ENCODE measurements at places on chromosomes 1 and 21.

GRCh38 chr1:219149953-219150352 is 23.7 kb upstream of the LYPLAL1 start:
- DNase-seq, result no peak

- no peak for DNase-seq
Measured at GRCh38 chr1:166221316-166221715, 54.5 kb upstream of the FAM78B start.

DNA sequence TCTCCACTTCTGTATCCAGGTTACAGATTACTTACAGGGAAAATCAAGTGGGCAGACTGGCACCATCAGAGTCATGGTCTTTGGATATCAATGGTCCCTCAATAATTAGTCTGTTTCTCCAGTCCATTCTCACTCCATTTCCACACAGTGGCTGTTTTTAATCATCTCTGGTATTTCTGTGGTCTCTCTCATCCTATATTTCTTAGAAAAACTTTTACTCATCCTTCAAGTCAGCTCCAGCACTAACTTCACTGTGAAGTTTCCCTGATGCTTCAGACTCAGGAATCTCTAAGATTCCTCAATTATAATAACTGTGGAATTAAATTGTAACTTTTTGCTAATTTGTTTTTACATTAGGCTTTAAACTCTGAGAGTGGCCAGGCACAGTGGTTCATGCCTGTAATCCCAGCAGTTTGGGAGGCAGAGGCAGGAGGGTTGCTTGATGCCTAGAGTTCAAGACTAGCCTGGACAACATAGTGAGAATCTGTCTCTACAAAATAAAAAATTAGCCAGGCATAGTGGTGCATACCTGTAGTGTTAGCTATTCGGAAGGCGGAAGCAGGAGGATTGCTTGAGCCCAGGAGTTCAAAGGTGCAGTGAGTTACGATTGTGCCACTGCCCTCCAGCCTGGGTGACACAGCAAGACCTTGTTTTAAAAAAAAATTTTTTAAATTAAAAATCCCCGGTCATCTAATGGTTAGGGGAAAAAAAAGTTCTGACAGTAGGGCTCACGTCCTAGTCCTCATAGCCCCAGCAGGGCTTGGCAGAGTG is 10.6 kb downstream of the CD160 start:
- DNase-seq, result no peak

DNA sequence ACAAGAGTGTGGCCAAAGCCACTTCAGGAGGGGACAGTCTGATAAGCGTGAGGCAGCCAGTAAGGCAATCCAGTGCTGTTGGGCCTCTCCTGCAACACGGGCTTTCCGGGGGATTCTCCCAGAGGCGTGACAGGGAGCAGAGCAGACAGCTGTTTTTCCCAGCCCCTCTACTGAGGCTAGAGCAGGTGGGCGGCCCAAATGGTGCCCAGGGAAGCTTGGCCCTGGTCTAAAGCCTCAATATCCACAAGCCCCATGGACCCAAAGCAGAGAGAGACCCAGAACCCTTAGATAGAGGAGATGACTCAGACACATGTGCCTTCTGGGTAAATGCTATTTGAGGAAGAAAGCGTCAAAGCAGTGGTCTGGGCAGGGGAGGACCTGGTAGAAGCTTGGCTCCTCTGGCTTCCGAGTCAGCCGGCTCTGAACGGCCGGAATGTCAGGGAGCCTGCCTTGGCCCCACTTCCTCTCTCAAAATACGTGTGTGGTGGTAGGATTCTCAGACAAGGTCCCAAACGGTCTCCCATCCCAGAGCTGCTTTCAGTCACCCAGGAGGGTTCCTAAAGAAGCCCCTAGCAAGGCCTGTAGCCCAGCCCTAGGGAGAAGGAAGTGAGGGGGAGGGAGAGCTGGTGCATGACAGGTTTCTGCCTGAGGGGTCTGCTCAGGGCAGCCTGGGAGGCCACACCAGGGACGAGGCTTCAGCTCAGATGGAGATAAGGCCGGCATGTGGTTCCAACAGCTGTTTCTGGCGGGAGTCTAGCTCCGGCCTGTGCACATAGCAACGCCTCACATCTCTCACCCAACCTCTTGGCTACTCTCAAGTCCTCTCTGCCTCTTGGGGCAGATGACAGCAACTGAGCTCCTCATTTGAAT is 28.8 kb downstream of the PIK3C2B start:
- no peak for DNase-seq

DNA sequence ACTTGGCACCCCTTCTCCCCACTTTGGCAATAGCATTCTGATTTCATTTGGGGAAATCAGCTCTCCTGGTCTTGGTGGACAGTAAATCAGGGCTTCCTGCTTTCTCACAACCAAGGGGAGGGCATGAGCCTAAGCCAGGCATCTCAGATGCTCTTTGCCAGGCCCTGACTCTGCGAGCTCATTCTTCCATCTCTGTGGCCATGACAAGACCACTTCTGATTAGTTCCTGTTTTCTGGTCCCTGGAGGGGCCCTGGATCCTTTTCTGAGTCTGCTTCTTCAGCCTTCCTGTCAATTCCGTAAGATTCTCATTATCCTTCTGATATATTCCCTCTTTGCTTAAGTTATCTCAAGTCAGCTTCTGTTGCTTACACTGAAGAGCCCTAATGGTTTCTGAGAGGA is 210.4 kb downstream of the HIVEP3 start:
- DNase-seq, result no peak

DNA sequence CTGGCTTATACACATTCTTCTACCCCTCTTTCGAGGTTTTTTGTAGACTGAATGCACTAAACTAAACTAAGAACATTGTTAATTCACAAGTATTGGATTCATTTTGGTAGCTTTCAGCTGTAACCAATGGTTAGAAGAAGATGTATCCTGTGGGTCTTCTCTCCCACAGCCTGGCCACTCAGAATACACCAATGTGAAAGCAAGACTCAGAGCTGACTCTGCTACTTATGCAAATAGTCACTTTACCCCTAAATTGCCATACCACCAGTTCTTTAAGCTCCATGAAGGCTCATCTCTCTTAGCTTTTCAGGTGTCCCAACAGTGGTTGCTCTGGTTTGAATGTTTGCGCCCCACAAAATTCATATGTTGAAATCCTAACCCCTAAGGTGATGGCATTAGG is 60.1 kb downstream of the RGS13 start:
- DNase-seq, result no peak

DNA sequence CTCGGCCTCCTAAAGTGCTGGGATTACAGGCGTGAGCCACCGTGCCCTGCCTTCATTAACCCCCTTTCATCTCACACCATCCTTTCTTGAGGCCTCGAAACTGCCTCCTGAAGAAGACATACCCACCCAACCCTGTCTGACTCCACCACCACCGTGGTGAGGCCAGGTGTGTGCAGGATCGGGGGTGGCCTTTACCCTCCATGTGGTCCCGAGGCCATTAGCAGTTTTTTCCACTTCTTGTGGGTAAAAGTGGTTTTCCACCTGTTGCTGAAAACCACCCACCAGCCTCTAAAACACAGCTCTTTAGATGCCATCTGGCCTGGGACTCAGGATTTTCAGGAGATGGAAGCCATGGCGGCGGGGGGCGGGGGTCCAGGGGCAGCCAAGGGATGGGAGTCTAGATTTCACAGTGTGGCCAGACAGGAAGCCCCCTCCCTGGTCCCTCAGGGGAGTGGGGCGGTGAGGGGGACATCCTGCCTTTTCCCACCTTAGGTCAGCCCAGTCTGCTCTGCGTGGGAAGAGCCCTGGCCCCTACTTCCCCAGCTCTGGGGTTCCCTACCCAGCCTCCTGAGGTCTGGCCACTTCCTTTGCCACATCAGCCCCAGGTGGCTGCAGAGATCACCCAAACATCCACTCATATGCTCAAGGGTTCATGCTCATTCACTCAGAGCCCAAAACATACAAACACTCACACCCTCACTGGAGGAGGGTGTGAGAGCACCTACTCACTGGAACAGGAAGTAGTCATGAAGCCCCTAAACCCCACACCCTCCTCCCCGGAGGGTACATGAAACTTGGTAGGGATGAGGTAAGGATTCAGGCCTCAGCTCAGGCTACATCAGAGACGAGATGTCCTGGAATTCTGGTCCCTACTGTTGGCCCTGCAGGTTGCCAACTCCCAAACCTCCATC is 2.3 kb downstream of the FGR start:
- peak; percentile 50 for DNase-seq

- DNase-seq, result no peak
Measured at GRCh38 chr1:115199416-115200132, 110.3 kb upstream of the TSPAN2 start.

GRCh38 chr1:221856228-221857093 is 114.6 kb upstream of the DUSP10 start:
- no peak for DNase-seq

DNA sequence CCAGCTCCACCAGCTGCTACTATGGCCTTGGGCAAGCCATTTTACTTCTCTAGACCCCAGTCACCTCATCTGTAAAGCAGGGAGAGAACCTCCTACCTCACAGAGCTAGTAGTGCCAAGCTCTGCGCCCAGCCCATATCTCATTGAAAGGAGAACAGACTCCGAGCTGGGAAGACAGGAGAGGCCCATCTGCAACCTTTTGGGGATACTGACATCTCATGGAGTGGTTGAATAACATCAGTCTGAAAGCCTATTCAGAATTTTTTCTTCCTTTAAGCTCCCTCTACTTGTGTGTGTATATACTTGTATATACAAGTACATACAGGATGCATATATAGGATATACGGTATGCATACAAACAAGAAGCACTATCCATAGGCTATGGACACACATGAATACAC is 279.5 kb upstream of the POU3F1 start:
- no peak for DNase-seq

DNA sequence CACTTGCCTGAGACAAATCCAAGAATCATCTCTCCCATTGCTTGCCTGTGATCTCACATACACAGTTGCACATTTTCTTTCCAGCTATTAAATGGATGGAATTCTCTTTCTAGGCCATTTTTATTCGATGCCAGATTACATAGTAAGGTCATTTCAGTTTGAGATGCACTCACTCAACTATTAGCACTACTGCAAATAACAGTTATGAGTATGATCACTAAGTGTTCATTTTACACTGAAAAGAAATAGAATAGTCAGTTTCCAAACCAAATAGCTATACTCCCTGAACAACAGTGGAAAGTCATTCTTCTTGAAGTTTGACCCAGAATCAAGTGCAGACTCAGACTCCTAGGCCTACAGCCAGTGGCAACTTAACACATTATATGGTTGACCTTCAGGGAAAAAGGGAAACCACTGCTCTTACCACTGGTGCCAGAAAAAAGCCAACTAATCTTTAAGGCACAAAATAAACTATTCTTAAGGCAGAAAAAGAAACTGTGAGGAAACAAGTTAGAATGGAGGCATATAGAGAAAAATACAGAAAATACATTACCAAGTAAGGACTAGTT is 31.5 kb downstream of the WNT2B start:
- no peak for DNase-seq

- no peak for DNase-seq
Measured at GRCh38 chr1:94285031-94285654, 47.8 kb upstream of the ARHGAP29 start.

GRCh38 chr21:29064850-29065481 is 8.5 kb downstream of the CCT8 start:
- DNase-seq, result no peak
